Common myeloid progenitor, CD34-positive (primary cell): ENCODE measurements at places on chromosomes 7 and 10.

- no peaks in the 10 kb centered on the region for H3K27me3 ChIP-seq
- H3K27ac ChIP-seq, result peak overlapping the region; percentile 99
- peaks cover 2% of the 10 kb centered on the region for H3K4me1 ChIP-seq
- no peaks in the 10 kb centered on the region for H3K36me3 ChIP-seq
- DNase-seq, result no peak
These were observed 64.5 kb downstream of the PDIA4 start for GRCh38 chr7:148963583-148964482.

GRCh38 chr7:13981070-13981469, 8.4 kb downstream of the ETV1 start:
- H3K27ac ChIP-seq, result no peak overlapping the region
- H3K36me3 ChIP-seq, result no peaks in the 10 kb centered on the region

- DNase-seq, result no peak
- H3K4me3 ChIP-seq, result no peak overlapping the region
- H3K27me3 ChIP-seq, result peaks cover under 1% of the 10 kb centered on the region
- no peaks in the 10 kb centered on the region for H3K36me3 ChIP-seq
- no peak overlapping the region for H3K27ac ChIP-seq
These were observed 7.1 kb downstream of the CHST3 start for GRCh38 chr10:71971311-71971731.

GRCh38 chr10:21516242-21517131, 9.0 kb downstream of the SKIDA1 start:
- no peaks in the 10 kb centered on the region for H3K27me3 ChIP-seq
- peak overlapping the region; percentile 73 for H3K4me3 ChIP-seq
- no peak overlapping the region for H3K27ac ChIP-seq
- peak; percentile 82 for DNase-seq
- no peaks in the 10 kb centered on the region for H3K36me3 ChIP-seq

DNA sequence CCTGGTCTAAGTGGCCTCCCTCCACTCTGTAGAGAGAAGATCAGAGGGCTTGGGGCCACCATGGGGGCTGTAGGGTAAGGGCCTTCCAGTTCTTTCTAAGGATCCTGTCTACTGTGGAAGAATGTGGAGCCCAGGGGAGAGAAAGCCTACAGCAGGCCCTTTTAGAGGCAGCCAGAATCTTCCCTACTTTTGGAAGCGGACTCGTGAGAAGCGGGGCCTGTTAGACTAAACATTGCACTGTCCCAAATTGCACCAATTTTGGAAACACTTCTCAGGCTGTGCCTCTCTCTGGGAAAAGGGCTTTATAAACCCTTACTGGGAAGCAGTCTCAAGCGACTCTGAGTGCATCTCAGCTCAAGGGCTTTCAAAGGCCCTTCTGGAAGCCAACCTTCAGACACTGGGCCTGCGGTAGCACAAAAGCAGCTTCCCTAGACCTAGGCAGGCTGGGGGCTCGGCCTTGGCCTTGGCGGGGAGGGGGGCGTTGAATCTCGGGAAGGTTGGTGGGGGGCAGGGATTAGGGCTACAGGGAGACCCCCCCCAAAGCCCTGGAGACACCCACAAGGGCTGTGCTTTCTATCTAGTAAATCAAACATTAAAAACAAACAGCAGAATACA, 298.1 kb downstream of the GFRA1 start:
- no peak overlapping the region for H3K27ac ChIP-seq
- H3K36me3 ChIP-seq, result no peaks in the 10 kb centered on the region
- no peaks in the 10 kb centered on the region for H3K4me1 ChIP-seq
- no peaks in the 10 kb centered on the region for H3K27me3 ChIP-seq
- no peak overlapping the region for H3K4me3 ChIP-seq
- DNase-seq, result no peak

DNA sequence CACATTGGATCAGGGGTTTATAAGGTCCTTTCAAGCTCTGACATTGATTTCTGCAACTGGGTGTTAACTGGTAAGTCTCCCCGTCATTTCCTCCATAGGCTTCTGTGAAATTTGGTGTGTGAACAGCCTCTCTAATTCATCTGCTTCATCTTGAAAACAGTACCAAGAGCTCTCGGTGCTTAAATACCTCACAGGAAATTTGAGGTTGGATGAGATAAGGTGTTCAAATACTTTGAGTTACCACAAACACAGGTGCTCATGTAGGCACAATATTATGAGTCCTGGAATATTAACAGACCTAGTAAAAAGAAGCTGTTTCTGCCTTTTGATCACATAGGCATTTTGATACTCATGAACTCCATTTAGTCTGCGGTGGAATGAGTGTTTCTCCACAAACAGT, 85.2 kb downstream of the RTKN2 start:
- peak; percentile 25 for DNase-seq
- no peaks in the 10 kb centered on the region for H3K4me1 ChIP-seq
- H3K27ac ChIP-seq, result no peak overlapping the region
- H3K4me3 ChIP-seq, result no peak overlapping the region
- no peaks in the 10 kb centered on the region for H3K36me3 ChIP-seq
- H3K27me3 ChIP-seq, result no peaks in the 10 kb centered on the region

DNA sequence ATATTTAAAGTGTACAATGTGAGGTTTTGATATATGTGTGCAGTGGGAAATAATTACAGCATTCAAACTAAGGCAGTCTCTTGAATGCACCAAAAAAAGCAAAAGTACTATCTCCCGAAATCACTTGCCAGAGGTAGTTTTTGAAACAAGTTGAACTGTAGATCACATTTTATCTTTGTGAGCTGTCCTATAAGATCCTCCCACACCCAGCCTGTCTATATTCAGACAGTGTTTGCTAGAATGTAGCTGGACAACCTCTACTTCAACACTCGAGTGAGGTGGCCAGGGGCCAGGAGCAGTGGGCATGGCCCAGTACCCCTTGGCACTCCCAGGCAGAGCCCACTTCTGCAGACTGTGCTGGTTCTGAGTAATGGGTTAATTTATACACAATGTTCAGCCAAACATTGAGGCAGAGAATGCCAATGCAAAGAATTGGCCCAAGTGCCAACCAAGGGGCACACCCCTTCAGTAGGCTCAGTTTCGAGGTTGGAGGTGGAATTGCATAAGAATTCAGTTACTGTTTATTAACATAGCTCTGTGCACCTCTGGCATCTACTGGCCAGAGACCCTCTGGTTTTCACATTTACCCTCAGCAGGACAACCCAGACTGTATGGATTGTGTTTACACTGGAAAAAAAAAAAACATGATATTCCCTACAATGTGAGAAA, 70.5 kb downstream of the AHR start:
- H3K27ac ChIP-seq, result no peak overlapping the region
- DNase-seq, result no peak
- H3K36me3 ChIP-seq, result no peaks in the 10 kb centered on the region
- peaks cover 16% of the 10 kb centered on the region for H3K4me1 ChIP-seq

- no peak overlapping the region for H3K27ac ChIP-seq
- H3K27me3 ChIP-seq, result no peaks in the 10 kb centered on the region
- no peaks in the 10 kb centered on the region for H3K36me3 ChIP-seq
- H3K4me3 ChIP-seq, result no peak overlapping the region
- DNase-seq, result no peak
- H3K4me1 ChIP-seq, result peaks cover 17% of the 10 kb centered on the region
These were observed 64.4 kb downstream of the EPDR1 start for GRCh38 chr7:37984750-37985390.

DNA sequence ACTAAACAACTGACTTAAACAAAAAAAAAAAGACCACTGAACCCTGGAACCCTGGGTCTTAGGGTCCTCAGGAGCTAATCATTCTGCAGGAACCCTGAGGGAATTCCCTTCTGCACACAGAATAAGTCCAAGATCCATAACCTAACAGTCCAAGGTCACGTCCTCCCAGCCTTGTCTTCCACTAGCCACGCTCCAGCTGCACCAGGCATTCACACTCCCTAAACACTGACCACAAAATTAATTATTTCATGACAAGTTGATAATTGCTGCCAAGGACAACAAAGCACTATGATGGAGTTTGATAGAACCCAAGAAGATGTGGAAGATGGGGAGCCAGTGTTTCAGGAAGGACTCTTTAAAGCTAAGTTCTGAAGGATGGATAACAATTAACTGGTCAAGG, 130.6 kb downstream of the SH3PXD2A start:
- H3K27me3 ChIP-seq, result no peaks in the 10 kb centered on the region
- H3K27ac ChIP-seq, result no peak overlapping the region
- no peaks in the 10 kb centered on the region for H3K36me3 ChIP-seq

- no peak overlapping the region for H3K27ac ChIP-seq
- no peak for DNase-seq
- H3K36me3 ChIP-seq, result no peaks in the 10 kb centered on the region
- H3K4me1 ChIP-seq, result peaks cover 9% of the 10 kb centered on the region
- H3K27me3 ChIP-seq, result no peaks in the 10 kb centered on the region
- no peak overlapping the region for H3K4me3 ChIP-seq
These were observed 15.1 kb downstream of the PPP1R9A start for GRCh38 chr7:94922457-94922856.

- H3K27me3 ChIP-seq, result no peaks in the 10 kb centered on the region
- H3K36me3 ChIP-seq, result no peaks in the 10 kb centered on the region
- no peaks in the 10 kb centered on the region for H3K4me1 ChIP-seq
- no peak overlapping the region for H3K27ac ChIP-seq
- H3K4me3 ChIP-seq, result no peak overlapping the region
These were observed 137.3 kb downstream of the SEMA3C start for GRCh38 chr7:80781561-80781979.

DNA sequence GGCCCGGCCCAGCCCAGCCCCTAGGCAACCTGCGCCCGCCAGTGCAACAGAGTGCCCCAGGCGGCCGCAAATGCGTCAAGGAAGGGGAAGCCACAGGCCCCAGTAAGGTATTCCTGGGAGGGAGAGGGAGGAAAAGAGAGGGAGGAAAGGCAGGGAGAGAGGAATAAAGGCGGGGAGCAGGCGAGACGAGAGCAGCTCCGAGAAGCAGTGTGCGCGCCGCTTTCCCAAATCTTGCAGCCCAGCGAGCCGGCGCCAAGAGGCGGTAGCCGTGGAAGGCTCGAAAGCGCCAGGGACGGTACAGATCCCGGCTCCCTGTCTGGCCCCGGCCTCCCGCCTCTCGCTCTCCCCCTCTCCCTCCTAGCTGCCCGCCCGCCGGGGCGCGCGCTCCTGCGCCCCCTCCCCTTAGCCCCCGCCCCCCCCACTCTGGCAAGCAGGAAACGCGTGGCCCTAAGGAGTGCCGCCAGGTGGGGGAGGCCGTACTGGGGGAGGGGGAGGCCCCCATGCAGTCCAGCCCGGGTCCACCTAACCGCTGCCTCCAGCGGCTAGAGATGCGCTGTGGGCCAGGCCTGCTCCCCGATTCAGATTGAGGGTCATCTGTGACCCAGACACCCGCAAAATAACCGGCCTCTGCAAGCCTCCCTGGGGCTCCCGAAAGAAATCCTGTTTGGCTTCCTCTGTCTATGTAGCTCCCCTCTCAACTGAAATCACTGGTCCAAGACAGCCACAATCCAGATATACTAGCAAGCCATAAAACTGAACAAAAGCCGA, 4.3 kb downstream of the HOXA10 start:
- H3K27me3 ChIP-seq, result no peaks in the 10 kb centered on the region
- peak; percentile 73 for DNase-seq
- peak overlapping the region; percentile 100 for H3K4me3 ChIP-seq
- peak overlapping the region; percentile 96 for H3K27ac ChIP-seq
- peaks cover 4% of the 10 kb centered on the region for H3K36me3 ChIP-seq
- peaks cover 62% of the 10 kb centered on the region for H3K4me1 ChIP-seq

- DNase-seq, result peak; percentile 82
- no peaks in the 10 kb centered on the region for H3K27me3 ChIP-seq
- peaks cover 22% of the 10 kb centered on the region for H3K4me1 ChIP-seq
- peaks cover 55% of the 10 kb centered on the region for H3K36me3 ChIP-seq
These were observed 209.4 kb upstream of the KLF14 start for GRCh38 chr7:130943336-130943901.

DNA sequence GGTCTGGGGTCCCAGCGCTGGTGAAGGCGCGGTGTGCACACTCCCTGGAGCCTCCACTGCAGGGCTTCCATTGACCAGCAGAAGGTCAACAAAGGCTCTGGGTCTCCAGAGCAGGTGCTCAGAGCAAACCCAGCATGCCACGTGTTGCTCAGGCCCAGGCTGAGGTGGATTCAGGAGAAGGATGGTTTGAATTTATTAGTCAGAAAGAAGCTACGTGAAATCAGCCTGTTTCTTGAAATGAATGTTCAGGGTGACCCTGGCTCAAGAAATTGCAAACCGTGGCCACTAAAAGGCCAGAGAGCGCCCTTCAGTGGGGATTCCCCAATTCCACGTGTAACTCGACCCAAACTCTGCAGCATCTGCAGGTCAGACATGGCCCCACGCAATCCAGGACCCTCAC, 82.7 kb upstream of the PFKP start:
- H3K27me3 ChIP-seq, result peaks cover 8% of the 10 kb centered on the region
- no peaks in the 10 kb centered on the region for H3K4me1 ChIP-seq
- DNase-seq, result no peak
- no peak overlapping the region for H3K27ac ChIP-seq

DNA sequence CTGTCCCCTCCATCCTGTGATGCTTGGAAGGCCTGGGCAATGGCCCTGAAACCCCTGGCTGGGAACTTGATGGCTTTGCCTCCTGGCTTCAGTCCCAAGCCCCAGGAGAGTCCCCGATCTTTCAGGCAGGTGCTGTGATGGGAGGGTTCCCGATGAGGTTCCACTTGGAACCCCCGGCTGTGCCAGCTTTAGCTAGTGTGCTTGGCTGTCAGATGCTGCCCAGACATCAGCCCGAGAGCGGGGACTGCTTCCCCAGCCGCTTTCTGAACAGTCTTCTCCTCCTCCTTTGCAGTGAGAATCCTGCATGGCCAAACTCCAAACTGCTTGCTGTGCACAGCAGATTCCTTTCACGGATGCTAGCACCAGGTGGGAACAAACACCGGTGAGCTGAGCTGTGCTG, 58.1 kb downstream of the PKD1L1 start:
- H3K36me3 ChIP-seq, result no peaks in the 10 kb centered on the region
- H3K27me3 ChIP-seq, result no peaks in the 10 kb centered on the region
- H3K4me3 ChIP-seq, result no peak overlapping the region
- DNase-seq, result no peak
- no peaks in the 10 kb centered on the region for H3K4me1 ChIP-seq

DNA sequence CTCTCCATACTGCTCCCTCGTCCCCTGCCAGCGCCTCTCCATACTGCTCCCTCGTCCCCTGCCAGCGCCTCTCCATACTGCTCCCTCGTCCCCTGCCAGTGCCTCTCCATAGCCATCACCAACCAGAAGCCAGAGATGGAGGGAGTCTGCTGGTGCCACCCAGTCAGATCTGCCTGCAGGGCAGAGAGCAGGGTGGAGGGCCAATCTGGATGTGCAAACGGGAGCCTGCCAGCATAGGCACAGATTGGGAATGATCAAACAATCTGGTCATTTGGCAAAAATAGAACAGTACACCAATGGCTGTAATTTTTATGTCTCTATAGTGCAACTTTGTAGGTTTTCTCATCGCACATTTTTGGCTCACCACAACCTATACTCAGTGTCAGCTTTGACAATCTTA, 76.9 kb upstream of the LRRC4 start:
- peaks cover 12% of the 10 kb centered on the region for H3K4me1 ChIP-seq
- peaks cover 47% of the 10 kb centered on the region for H3K27me3 ChIP-seq
- no peak for DNase-seq
- H3K27ac ChIP-seq, result no peak overlapping the region
- H3K36me3 ChIP-seq, result no peaks in the 10 kb centered on the region

GRCh38 chr10:10056961-10057360, 960.7 kb upstream of the CELF2 start:
- no peak overlapping the region for H3K27ac ChIP-seq
- H3K4me3 ChIP-seq, result no peak overlapping the region
- no peaks in the 10 kb centered on the region for H3K36me3 ChIP-seq
- H3K27me3 ChIP-seq, result no peaks in the 10 kb centered on the region
